ENCODE measurements at places on chromosomes 7 and 10.

- no peak for DNase-seq
Observed at GRCh38 chr10:51198170-51198569, 123.9 kb downstream of the PRKG1 start.

GRCh38 chr10:51382181-51382580, 307.9 kb downstream of the PRKG1 start:
- no peak for DNase-seq

GRCh38 chr7:6482307-6482706, 34.6 kb upstream of the DAGLB start:
- no peak for DNase-seq

DNA sequence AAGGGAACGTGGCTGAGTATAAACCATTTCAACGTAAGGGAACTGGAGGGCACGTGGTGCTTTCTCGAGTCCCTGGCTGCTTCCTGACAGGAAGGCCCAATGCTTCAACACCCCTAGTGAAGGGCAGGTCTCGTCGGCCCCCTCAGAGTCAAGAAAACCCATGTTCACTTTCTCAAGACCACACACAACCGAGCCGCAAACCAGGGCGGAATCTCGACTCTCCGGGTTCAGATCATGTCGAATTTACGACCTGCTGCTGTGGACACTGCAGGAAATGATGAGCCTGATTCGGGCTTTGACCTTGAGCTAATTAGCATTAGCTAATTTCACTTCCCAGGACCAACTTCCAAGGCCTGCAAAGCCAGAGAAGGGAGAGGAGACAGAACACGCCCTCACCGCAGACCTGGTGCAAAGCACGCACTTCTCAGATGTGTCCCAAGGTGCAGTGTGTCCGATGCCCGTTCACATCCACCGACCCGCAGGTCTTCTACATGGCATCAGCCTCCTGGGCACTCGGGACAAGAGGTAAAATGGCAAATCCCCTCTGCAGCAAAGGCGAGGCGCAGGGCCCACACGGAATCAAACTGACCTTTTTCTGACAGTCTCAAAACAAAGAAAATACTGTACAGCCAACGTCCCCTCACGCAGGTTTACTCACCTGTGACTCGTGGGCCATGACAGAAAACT, 94.7 kb downstream of the DIP2C start:
- DNase-seq = no peak

DNA sequence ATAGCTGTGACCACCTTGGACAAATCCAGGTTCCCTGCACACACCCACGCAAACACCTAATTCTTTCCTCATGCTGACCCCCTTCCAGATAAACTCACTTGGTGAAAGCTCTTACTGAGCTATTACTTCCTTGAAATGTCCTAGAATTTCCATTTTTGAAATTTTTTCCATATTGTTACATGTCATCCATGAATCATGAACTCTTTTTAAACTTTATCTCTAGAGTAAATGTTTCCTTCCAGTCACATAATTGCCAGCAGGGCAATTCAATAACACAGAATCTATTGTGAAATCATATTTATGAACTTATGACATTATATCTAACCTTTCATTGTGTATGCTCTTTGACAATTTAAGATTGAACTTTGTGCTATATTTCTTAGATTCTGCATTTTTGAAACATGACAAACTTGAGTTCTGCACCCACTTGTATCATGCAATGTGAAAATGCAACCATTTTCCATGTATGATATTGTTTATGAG, 26.8 kb upstream of the FGL2 start:
- no peak for DNase-seq

- no peak for DNase-seq
Observed at GRCh38 chr7:134014935-134015334, 112.2 kb upstream of the LRGUK start.

GRCh38 chr7:45897042-45897690, 8.9 kb downstream of the IGFBP1 start:
- DNase-seq = no peak

DNA sequence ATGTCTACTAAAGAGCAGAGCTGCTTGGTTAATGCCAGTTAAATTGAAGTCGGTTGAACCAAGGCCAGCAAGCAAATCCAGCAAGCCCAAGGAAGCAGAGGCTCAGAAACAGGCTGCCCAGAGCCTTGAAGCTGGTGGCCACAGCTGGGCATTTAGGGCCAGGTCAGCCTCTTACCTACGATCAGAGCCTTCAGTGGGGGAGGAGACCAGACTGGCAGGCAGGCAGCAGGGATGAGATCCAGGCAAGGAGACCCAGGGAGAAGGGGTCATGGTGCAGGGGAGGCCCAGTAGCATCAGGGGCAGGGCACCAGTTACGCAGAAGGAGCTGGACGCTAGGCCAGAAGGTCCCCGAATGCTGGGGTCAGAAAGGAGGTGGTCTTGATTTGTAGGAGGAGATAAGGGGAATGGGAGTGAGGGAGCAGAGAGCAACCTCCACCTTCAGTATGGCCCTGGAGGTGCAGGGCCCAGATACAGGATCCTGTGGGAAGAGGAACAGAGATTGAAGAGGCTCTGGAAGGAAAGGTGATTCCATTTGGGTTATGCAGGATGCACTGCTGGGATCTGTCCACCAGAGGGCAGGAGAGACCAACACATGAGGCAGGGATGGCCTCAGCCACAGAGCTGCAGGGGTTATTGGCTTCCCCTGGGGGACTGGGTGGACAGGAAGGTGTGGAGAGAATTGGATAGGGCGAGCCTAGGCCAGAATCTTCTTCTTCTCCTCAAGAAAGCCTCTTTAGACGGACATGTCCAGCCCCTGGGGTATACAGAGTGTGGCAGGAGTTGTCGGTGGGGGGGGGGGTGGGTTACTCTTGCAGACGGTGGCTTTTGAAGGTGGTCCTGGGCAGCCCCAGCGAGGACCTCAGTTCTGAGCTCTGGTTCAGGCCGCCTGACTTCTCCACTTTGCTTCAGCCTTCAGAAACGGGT, 132.6 kb upstream of the PODXL start:
- DNase-seq = no peak

- no peak for DNase-seq
Observed at GRCh38 chr10:50361946-50362345, 110.6 kb upstream of the ASAH2 start.

DNA sequence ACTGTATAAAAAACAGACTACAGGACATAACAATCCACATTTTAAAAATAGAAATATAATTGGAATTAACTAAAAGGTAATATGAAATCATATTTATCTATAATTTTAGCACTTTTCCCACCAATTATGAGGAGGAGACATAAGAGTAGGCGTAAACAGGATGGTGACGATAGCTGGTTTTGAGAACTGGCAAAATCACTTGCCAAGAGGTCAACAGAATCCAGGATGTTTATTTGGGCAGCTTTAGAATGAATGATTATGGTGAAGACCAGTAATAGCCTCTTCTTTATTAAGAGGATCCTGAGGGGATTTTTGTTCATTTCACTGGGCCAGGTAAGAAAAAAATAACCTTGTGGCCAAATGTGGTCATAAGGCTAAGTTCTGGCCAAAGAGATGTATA, 67.2 kb downstream of the TPK1 start:
- no peak for DNase-seq

DNA sequence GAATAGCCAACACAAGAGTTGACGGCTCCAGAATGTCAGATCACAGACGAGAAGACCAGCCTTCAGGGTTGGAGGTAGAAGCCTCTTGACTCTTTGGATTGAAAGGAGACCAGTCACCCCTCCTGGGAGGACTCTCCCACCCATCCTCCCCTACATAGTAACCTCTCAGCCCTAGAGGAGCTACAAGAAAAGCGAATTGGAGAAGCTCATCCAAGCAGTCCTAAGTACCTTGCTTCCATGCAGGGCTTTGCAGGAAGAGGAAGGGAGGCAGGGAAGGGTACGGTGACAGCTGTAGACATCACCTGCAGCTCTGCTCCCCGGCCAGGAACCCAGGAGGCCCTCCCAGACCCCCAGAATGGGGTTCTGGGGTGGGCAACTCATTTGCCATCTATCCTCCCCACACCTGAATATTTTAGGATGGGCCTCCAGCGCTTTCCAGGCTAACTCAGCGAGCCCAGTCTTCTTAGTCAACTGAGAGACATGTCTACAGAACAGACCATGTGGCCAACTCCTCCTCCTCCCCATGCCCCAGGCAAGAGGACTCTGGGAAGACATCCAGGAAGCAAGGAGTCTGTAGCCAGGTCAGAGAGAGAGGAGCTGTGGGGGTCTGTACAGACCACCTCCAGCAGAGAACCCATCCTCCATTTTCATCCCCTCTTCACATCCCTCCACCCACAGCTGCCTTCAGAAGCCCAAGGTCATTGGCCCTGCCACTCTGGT, 55.6 kb upstream of the LBX1 start:
- DNase-seq = no peak

GRCh38 chr10:26717476-26717875, 20.0 kb downstream of the PDSS1 start:
- DNase-seq = no peak

GRCh38 chr10:15879058-15879457, 18.8 kb upstream of the MINDY3 start:
- no peak for DNase-seq

GRCh38 chr7:3559278-3559677, 258.2 kb downstream of the SDK1 start:
- DNase-seq = no peak

DNA sequence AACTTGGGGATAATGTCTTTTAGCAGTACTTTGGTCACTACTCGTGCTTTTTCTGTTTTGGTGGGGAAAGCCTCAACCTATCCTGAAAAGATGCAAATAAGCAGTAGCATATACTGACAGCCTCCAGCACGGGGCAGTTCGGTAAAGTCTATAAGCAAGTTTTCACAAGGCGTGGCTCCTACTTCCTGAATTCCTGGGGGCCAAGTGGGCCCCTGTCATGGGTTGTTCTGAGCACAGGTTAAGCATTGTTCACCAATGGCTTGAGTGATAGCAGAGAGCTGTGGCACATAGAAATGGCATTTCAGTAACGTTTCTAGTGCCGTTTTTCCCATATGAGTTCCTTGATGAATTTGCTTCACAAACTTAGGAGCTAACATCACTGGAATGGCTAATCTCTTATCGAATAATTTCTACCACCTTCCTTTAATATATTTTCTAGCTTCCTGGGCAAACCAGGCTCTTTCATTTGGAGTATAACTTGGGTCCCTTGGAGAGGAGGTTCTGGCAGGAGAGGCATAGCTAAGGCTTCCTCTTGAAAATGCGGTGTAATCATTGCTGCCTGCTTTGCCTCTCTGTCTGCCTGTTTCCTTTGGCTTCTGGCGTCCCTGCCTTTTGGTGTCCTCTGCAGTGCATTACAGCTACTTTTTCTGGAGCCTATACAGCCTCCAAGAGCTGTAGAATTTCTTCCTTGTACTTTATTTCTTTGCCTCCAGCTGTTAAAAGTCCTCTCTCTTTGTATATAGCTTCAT, 11.7 kb upstream of the ZNF239 start:
- DNase-seq = no peak

DNA sequence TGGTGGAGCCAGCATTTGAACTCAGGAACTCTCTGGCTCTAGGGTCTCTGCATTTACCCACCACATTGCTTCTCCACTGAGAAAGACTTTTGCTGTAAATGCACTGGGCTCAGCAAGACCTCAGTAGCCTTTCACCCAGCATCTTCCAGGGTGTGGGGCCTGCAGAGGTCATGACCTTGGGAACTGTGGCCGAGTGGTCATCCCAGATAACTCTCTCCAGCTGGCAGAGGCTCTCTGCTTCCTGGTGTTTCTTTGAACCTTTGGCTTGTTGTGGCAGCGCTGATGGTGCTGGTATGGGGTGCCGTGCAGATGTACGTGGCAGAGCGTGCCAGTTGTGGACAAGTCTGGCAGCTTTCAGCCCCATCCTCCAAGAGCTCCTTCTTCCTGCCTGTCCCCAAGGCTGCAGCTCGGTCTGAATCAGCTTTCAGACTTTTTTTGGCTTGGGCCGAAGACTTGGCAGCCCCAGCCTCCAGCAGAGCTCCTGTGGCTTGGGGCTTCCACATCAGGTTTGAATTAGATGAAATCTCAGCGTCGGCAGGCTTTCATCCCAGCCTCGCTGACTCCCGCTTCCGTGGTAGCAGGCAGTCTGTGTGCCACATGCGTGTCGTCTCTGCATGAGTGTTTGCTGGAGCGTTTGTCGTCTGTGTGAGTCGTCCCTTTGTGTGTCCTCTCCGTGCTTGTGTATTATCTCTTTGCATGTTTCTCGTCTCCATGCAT, 21.5 kb downstream of the ADAMTS14 start:
- no peak for DNase-seq

DNA sequence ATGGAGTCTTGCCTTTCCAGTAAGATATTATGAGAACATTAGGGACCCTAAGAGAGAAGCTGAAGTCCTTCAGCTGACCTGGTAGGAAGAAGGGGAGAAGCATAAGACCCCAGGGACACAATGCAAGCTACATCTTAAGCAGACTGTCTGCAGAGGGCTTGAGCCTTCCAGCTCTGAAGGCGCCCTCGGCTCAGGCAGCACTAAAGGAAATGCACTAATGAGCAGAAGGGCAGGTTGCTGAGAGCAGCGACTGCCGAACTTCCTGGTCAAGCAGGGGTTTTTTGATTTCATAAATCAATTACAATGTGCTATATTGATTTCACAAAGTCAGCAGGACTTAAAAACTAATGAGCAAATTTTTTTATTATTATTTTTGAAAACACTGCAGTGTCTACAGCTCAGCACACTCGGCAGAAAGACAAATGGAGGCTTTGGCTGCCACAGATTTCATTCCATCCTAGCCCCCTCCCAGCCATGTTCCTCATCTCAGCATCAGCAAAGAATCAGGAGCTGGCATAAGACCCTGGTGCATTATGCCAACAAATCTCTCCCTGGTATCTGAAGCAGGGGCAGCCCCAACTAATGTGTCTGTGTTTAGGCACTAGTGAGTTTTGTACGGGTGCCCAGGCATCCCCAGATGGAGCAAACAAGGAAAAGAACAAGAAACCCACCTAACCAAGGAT, 57.1 kb downstream of the LRRTM3 start:
- DNase-seq = no peak

DNA sequence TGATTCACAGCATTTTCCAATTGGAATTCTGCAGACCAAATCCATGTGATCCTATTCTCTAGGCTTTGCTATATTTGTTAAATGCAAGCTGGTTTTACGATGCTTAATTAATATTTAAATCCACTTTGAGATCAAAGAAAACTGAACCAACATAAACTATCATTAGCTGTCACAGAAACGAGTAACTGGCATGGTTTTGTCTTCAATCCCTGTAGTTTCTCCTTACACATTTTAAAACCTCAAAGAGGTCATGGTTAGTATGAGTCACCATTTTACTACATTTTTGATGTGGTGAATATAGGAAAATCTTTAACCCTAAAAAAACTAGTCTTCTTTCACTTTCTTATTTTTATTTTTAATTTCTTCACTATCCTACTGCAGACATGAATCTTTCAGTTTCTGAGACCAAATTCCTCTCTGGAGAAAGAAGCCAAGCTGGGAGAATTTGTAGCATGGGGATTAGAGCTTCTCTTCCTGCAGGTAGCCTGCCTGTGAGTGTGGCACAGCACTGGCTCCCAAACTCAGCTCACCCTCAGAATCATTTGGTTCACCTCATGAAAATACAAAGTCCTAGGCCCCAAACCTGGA, 8.7 kb upstream of the LIPM start:
- DNase-seq = no peak

DNA sequence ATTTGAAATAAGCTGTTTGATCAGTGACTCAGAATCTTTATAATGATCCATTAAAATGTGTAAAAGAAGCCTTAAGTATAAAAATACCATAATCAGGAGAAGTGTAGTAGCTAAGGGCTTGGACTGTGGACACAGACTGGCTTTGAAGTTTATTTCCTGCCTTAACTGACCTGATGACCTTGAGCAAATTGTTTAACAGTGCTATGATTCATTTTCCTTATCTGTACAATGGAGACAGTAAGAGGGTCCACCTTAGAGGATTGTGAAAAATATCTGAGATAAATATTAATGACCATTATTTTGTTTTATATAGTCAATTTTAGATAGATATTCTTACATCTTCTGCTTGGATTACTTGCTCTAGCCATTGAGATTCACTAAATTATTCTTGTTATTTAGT, 13.3 kb upstream of the RPA3 start:
- DNase-seq = no peak

GRCh38 chr10:71713135-71714030, 6.2 kb downstream of the C10orf105 start:
- no peak for DNase-seq
